ENCODE measurements at places on chromosomes 6 and 20.

DNA sequence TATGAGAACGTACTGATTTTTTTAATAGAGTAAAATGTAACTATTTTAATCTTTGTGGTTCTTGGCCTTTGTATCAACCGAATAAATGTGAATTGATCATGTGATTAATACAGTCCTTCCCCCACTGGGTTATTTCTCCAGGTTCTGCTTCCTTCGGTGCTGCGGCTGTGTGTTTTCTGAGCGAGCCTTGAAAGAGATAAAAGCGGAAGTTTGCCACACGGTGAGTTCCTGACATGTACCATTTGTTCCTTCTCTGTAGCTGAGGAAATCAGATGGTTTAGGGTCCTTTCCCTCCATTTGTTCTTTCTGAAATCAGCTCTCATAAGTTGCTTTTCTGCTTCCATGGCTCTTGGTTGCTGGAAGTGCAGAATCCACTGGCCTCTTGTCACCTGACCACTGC is 15.5 kb downstream of the RTF2 start:
- no peak for DNase-seq

GRCh38 chr20:44594730-44595129 is 12.4 kb downstream of the PKIG start:
- no peak for DNase-seq

DNA sequence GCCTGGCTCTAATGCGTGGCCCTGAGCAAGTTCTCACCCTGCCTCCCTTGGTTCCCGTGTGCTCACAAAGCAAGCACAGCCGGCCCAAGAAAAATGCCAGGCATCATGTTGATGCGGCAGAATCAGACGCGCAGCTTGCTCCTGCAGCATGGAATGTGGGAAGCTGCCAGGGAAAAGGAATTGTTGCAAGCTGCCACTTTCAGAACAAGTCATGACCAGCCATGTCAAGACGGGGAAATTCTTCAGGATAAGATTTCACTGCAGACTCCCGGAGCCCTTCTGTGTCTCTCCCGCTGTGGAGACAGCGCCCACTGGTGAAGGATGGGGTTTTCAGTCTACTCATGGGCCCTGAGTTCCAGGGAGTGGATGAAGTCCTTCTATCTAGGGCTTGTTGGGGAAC is 4.6 kb downstream of the DACT2 start:
- DNase-seq, result no peak

DNA sequence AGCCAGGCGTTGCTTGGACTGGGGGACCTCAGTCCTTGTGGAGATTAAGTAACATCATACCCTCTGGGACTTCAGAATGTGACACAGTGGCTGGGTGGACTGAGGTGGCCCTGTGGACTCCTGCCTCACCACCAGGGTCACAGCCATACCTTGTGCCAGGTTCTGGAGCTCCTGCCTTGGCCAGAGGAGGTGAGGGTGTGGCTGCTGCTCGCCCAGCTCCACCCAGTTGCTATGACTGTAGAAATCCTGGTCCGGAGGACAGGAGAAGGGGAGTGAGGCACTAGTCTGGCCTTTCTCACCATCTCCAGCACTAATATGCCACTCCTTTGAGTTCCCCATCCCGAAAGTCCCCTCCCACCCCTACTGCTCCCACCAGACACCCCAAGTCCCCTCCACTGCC is 1.9 kb downstream of the VWA7 start:
- DNase-seq, result no peak

- no peak for DNase-seq
These were observed 140.3 kb downstream of the FLRT3 start for GRCh38 chr20:14197097-14197496.

DNA sequence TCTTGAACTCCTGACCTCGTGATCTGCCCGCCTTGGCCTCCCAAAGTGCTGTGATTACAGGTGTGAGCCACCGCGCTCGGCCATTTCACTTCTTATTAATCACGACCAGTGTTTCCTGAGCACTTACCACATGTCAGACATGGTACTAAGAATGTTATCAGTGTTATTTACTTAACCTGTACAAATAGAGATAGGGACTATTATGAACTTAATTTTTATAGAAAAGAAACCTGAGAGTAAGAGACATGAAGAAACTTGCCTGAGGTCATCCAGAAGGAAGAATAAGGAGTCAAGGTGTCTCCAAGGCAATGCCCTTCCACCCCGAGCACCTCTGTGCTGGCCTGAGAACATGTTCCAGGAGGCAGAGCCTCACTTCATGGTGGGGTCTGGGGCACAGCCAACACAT is 29.3 kb upstream of the EZR start:
- DNase-seq, result no peak

DNA sequence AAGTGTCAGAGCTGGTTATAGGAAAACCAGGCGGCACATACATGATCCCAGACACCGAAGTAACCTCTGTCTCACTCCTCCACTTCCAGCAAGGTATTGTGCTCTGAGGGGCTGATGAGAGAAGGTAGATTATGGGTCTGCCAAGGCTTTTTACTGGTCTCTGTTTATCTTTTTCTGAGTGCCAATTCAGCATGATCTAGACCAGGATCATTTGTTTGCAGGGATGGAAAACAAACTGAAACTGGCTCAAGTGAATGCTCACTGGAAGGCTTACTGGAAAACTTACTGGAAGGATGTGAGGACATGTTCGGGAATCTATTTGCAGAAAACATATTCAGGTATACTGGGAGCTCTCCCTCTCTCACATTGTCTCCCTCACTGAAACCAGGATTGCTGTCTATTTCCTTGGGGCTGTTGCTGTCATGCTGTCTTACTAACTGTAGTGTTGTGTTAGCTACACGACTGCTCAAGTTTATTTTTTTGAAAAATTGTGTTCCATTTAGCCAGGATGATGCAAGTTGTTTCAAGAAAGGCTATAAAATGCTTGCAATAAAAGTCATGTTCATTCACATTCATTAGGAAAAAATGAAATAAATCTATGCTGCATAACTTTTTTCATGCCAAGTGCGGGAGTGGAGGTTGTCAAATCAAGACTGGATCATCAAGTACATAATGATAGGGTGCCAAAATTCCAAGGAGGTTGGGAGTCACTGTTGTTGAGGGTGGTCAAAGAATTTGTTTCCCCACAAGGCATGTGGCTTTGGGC is 37.0 kb downstream of the KLHL31 start:
- no peak for DNase-seq

- DNase-seq, result no peak
These were observed 84.7 kb upstream of the SCP2D1 start for GRCh38 chr20:18728870-18729224.

DNA sequence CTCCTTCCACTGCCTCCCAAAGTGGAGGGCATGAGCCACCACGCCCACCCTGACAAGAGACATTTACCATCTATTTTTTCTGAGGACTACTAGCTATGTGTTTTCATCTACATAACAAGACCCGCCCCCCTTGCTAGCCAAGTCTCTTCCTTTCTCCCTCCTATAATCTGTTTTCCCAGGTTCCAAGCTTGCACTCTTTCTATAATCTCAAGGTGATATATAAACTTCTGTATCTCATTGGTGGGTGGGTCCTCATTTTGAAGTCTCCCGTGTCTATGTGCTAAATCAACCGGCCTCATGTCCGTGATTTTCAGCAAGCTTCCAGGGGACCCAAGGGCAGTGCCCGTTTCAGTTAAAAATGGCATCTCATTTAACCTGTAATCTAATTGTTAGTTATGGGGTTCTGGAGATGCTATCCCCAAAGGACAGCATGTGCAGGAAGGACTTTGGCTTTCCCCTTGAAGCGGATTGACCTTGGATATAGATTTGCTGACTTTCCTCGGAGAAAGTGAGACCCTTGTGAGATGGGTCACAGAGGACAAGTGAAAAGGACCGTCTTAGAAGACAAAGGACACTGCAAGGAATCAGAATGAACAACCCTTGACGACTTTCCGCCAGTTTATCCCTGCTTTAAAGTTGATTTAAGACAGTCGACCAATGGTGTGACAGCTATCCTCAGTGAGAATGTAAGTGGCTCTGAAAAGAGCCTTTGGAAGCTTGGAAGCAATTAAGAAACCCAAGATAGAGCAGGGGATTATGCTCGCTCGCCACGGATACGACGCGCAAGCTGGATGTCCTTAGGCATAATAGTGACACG is 22.4 kb downstream of the OR2B2 start:
- DNase-seq, result no peak

GRCh38 chr6:46704562-46704961 is 16.9 kb downstream of the TDRD6 start:
- DNase-seq, result no peak

DNA sequence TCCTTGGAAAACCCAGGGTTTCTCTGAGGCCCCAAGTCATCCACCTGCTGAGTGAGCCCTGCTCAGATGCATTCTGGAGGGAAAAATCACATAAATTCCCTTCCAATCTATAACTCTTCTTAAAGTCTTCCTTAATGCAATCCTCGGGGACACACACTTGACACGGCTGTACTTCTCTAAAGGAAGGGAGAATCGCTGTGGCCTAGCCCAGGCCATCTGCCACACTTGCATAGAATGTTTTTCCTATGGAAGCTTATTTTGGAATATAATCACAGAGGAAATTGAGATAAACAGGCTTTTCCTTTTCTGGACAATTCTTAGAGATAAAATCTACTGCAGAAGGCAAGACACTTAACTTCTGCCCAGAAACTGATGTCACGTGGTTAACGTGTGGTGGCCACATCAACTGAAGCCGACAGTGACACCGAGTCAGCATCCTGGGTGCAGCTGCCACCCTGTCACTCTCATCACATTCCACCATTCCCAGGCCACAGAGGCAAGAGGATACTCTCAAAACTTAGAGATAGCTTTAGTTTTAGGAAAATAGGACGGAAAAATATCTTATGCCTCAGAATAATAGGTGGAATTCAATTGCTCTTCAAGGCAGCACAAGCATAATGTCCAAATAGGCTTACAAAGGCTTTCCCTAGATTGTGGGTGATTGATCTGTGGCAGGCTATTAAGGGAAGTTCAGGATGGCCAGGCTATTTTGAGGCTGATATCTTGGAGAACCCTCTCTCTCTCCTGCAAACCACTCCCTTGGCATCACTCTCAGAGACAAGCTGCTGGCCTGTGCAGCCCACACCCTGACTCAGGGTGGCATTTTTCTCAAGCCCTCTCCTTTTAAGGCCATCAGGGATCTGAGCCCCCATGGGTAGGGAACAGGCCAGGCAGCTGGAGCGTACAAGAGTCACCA is 29.6 kb downstream of the PSMB1 start:
- no peak for DNase-seq

DNA sequence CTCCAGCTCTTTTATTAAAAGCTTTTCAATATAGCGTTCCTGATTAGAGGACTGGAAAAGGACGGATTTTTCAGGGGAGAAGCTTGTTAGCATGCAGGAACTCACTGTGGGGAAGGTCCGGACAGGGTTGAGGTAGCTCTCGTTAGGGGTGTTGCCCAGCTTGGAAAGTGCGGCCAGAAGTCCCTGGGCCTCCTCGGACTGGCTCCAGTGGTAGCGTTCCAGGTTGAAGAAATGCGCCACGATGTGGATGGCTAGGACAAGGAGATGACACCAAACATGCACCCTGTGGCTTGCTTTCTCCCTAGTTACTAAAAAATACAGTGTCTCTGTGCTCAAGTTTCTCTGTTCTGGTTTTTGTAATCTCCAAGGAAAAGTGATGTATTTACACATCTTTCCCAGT is 12.5 kb downstream of the NOX3 start:
- no peak for DNase-seq

DNA sequence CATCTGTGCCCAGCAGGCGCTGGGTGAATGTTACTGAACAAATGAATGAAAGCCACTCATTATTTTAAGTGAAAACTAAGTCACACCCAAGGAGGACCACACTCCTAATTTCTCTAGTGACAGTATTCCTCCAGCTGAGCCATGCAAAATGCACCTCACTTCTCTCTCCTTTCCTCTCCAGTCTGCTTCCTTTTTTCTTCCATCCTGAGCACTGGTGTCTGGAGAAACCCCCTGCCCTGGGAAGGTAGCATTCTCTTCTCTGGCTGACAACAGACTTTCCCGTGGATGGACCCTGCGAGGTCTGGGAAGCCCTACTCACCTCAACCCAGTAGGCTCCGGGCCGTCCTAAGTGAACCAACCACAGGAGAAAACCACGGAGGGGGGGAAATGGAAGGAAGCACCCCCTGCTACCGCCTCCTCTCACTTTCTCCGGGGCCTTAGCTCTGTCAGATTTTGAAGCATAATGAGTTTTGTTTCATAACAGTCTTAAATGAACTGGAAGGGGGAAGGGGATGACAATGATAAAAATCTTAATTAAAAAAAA is 22.6 kb downstream of the TRERF1 start:
- no peak for DNase-seq

GRCh38 chr6:147802459-147802858 is 294.0 kb downstream of the SAMD5 start:
- DNase-seq, result no peak

- DNase-seq, result no peak
These were observed 15.8 kb downstream of the KCNQ2 start for GRCh38 chr20:63456429-63457284.

Data from cortex of kidney (tissue), 1 donor.